ENCODE measurements at places on chromosomes 1 and 21.

- DNase-seq, result no peak
Observed at GRCh38 chr1:8926707-8927694, 18.7 kb upstream of the CA6 start.

DNA sequence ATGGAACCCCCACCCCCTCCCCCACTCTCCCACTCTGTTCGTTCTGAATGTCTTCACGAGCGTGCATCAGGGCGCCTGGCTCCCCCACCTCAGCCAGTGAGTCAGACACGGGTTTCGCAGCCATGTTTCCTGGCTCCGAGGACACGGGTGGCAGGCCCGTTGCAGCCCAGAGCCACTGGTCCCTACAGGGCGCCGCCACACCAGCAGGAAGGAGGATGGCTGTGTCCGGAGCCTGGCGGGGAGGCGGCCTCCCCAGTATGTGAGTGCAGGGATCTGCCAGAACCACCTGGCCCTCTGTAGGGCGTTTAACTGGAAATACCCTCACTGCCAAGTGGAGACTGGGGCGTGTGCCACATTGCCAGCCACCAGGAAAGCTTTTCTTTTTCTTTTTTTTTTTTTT is 18.5 kb downstream of the CSTB start:
- DNase-seq, result no peak

- DNase-seq, result peak; percentile 73
Observed at GRCh38 chr1:36155408-36156328, at the start of gene MAP7D1. TSS of gene MAP7D1 (plus strand) at chr1:36156160. CDS start at chr1:36156418, 258 bp downstream.

GRCh38 chr21:46503922-46504550 is 45.3 kb downstream of the DIP2A start:
- DNase-seq, result no peak

DNA sequence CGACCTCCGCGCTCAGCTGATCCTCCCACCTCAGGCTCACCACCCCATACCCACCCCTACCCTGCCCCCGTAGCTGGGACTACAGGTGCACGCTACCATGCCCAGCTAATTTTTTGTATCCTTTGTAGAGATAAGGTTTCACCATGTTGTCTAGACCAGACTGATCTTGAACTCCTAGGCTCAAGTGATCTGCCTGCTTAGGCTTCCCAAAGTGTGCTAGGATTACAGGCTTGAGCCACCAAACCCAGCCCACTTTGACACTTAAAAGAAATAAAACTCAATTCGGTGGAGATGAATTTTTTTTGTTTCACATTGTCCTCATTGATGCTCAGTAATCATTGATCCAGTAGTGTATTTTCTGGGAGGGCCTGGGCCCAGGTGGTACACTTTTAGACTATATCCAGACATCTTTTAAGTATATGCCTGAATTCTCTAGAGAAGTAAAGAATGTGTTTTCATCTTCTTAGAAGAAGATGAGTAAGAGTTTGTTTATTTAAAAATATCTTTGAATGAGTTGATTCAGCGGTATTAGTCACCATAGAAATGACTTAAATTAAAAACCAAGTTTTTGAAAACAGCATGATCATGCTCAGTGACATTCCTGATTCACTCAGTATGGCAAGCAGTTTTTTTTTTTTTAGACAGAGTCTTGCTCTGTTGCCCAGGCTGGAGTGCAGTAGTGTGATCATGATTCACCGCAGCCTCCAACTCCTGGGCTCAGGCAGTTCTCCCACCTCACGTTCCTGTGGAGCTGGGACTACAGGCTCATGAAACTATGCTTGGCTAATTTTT is 57.8 kb downstream of the EPB41 start:
- peak; percentile 7 for DNase-seq

- no peak for DNase-seq
Observed at GRCh38 chr1:107689733-107690132, 275.2 kb downstream of the VAV3 start.

DNA sequence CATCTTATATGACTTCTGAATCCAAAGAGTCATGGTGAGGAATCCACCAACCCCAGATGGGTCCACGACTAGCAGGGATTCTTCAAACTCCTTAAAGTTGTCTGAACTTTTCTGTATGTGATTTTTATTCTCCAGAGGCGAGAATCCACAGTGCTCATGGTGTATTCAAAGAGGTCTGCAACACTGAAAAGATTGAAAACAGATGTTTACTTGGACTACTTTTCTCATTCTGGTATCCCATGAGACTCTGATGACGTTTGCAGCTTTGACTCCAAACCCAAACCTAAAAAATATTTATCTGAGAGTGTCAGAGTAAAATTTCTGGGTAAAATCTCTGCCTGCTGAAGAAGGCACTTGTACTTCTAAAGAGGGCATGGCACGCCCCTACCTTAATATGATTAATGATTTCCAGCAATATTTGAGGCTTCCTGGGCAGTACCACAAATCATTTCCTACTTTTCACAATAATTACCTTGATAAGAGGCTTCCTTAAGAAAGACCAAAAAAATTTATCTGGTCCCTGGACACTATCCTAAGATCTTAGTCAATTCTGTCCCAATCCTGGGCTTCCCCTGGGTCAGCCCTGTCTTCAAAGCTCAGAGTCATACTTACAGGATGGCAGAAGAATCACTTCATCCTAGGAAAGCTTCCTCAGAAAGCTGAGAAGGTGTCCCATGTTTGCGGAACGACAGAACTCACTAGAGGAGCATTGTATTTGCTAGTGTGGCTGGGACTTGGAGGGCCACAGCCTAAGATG is 76.5 kb upstream of the MAP10 start:
- no peak for DNase-seq

DNA sequence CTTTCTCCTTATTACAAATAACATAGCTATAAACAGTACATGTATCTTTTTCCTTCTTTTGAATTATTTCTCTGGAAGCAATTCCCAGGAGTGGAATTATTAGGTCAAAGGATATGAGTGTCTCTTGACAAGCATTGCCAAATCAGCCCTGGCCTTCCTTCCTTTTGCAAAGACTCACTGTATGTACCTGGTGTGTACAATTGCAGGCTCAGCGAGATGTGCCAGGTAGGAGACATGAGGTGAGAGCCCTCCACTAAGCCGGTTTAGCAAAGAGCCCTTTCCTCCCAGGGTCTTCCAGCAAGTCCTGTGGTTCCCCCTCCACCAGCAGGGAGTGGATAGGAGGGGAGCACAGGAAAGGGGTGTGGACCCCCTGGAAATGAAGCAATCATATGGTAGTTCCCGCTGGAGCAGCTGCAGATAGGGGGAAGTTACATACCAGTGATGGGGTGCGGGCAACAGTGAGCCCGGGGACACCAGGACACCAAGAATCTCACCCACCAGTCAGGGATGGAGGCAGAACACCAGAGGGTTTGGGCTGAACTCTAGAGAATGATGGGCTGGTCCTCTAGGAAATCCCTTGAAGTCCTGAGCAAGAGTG is 18.3 kb downstream of the RCSD1 start:
- DNase-seq, result no peak

DNA sequence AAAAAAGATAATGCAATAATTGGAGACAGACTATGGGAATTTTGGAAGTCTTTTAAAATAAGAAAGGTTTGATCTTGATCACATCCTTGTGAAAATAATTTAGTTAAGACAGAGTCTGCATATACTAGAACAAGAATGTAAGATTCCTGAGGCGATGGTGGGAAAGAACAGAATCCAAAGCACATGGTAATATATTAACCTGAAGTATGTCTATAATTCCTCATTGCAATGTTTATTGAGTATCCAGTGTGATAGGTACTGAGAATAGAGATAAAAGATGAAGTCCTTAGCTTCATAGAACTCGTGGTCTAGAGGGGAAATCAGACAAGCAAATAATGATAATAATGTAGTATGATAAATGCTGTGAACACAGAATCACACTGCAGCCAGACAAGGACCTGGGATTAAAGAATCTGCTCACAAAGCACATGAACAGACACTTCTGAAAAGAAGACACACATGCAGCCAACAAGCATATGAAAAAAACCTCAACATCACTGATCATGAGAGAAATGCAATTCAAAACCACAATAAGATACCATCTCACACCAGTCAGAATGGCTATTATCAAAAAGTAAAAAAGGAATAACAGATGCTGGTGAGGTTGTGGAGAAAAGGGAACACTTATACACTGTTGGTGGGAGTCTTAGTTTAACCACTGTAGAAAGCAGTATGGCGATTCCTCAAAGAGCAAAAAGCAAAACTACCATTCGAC is 6.9 kb upstream of the ANGPTL3 start:
- no peak for DNase-seq

GRCh38 chr21:29145354-29145782 is 14.9 kb downstream of the MAP3K7CL start:
- no peak for DNase-seq

DNA sequence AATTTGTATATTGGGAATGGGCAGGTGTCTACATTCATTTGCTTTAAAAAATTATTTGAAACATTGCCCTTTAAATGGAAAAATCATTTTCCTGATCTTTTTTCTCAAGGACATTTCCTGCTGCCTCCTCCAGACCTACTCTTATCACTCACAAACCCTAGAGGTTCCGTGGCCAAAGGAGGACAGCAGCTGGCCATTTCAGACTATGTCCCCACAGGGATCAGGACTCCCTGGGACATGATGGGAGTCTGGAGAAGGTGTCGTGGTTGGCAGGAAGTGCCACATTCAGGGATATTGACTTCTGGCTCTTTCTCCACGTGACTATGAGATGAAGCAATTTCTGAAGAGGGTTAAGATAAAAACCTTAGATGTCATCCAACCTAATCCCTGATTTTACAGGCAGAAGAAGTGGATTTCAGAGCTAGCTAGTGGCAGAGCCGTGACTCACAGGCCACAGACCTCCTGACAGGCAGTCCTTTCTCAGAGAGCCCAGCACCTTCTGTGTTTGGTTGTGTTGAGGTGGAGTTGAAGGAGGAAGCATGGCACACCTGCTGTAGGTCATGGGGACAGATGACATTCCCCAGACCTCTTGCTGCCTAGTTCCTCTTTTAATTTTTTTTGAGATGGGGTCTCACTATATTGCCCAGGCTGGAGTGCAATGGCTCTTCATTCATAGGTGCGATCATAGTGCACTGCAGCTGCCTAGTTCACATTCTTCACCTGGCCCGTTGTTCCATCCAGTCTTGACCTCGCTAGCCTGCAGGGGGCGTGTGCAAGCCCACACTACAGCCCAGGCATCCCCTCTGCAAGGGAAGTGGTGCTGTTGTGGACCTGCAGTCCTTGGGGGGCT is 25.5 kb upstream of the IL10 start:
- DNase-seq, result no peak

- DNase-seq, result no peak
Observed at GRCh38 chr1:59999006-59999405, 72.4 kb upstream of the CYP2J2 start.

DNA sequence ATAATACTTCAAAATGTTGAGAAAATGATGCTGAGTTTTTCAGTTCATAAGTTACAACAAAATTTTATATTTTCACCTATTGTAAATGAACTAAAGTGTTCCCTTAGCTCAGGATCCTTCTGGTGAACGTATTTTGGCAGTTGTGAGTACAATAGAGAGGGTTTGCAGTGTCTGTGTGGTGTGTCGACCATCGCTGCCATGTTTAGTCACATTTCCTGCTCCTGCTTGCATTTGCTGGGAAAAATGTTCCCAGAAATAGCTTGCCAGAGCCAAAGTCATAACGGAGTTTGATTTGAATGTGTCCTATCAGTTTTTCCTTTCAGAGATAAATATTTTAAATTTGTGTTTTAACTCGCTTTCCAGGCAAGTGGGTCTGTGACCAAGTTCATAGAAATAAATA is 117.1 kb upstream of the COL6A1 start:
- DNase-seq, result no peak

DNA sequence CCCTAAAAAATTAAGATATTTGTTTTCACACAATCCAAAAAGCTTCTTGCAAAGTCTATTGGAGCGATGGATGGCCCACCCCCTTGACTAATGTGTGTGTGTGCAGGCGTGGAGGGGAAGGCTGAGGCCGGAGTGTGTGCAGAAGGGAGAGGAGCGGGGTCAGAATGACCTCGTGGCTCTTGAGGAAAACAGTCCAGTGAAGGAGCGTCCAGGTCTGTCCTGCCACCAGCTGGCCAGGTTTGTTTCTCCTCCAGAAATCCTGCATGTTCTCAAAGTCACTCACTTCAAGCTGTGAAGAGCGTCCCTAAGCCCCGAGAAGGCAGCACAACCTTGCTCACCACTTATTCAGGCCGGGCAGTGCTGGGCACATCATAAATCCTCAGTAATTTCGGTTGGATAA is 69.5 kb upstream of the SSX2IP start:
- DNase-seq, result no peak

- DNase-seq, result no peak
Observed at GRCh38 chr1:197435224-197435623, 167.2 kb downstream of the CRB1 start.

DNA sequence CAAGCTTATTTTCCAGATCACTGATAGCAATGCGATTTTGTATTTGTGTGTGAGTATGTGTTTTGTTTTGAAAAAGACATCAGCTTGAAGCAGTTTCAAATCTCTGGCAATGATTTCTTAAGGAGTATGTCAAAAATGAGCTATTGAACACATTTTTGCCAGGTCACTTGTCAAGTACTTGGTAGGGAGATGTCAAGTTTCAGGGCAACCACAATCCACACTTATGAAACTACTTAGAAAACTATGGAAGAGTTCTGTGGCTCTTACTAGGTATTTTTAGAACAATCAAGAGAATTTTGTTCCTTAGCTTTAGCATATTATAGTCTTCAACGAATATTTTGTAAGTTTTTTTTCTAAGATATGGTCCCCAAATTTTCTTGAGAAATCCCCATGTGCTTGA is 318.8 kb upstream of the ZRANB2 start:
- no peak for DNase-seq

GRCh38 chr1:204080163-204080903 is 7.4 kb downstream of the SOX13 start:
- DNase-seq, result no peak

- no peak for DNase-seq
Observed at GRCh38 chr1:199298825-199299224, 660.0 kb downstream of the PTPRC start.

GRCh38 chr1:15803380-15803779 is 4.1 kb downstream of the UQCRHL start:
- DNase-seq, result no peak

DNA sequence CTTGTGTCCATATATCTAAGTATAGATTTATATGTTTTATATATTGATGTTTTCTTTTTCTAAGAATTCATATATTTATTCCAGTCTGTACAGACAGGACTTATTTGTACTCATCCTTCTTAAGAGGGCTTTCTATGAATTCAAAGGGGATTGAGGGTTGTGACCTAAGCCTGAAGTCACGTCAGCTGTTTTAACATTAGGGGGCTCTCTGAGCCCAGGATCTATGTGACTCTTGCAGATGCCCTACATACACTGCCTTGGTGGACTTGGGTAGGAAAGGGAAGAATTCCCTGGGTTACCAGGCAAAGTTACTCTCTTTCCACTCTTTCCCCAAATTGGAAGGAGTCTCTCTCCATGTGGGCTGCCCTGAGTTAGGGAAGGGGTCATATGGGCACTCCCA is 283.8 kb upstream of the DAB1 start:
- DNase-seq, result no peak
